Activated CD4-positive, alpha-beta memory T cell treated with anti-CD3 and anti-CD28 coated beads for 36 hours (primary cell): ENCODE measurements at places on chromosomes 11 and 22. TPM values are rescaled to one million over a fixed set of nuclear protein-coding genes. Genes with fewer than 3 reads are reported as not detected.
A peak's percentile ranks its signal among the peaks of the same experiment; 100 is the strongest.

BACE1 gene
- total RNA-seq = 1.8 TPM

TMEM25 gene
- total RNA-seq = 13.0 TPM

CHRDL2 gene
- total RNA-seq = not detected

IL18 gene
- not detected for total RNA-seq

VPS11 gene
- 19.2 TPM for total RNA-seq

TBX10 gene
- not detected for total RNA-seq

CACNA1I gene
- total RNA-seq = 0.36 TPM

FBXO3 gene
- 16.5 TPM for total RNA-seq

OR6T1 gene
- not detected for total RNA-seq

DGAT2 gene
- total RNA-seq = 3.1 TPM

CLDN5 gene
- 0.31 TPM for total RNA-seq

SHANK3 gene
- total RNA-seq = 0.07 TPM

MS4A3 gene
- not detected for total RNA-seq

CARD10 gene
- total RNA-seq = 0.12 TPM

TRABD gene
- total RNA-seq = 88.6 TPM

DNA sequence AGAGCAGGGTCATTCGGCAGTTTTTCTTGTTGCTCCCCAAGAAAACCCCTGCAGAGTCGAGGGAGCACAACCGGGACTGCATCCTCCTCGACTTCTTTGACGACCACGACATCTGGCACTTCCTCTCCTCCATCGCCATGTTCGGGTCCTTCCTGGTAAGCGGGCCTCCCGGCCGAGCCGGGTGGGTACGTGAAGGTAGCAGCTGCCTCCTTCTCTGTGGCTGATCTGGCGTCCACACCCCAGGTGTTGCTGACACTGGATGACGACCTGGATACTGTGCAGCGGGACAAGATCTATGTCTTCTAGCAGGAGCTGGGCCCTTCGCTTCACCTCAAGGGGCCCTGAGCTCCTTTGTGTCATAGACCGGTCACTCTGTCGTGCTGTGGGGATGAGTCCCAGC, 3.4 kb upstream of the TAGLN start:
- H3K27ac ChIP-seq = no peak overlapping the region
- H3K36me3 ChIP-seq = peaks cover 4% of the 10 kb centered on the region
- H3K4me1 ChIP-seq = no peaks in the 10 kb centered on the region
- no peak for DNase-seq
- no peaks in the 10 kb centered on the region for H3K27me3 ChIP-seq

GRCh38 chr11:124791626-124792341, 8.4 kb downstream of the MSANTD2 start:
- no peak overlapping the region for H3K4me3 ChIP-seq
- no peaks in the 10 kb centered on the region for H3K27me3 ChIP-seq
- H3K36me3 ChIP-seq = no peaks in the 10 kb centered on the region
- no peak for DNase-seq
- no peak overlapping the region for H3K27ac ChIP-seq

GRCh38 chr11:444396-445144, 2.8 kb upstream of the ANO9 start:
- H3K27me3 ChIP-seq = peaks cover 2% of the 10 kb centered on the region
- H3K36me3 ChIP-seq = no peaks in the 10 kb centered on the region
- no peak overlapping the region for H3K27ac ChIP-seq
- H3K4me3 ChIP-seq = no peak overlapping the region
- DNase-seq = no peak

- H3K4me3 ChIP-seq = no peak within 1 kb of the TSS
- DNase-seq = no peak
- no peak within 1 kb of the TSS for H3K27ac ChIP-seq
- H3K36me3 ChIP-seq = no peaks in the 10 kb centered on the region
Observed at GRCh38 chr11:77301510-77301909, at the start of gene GDPD4. TSS of gene GDPD4 (minus strand) at chr11:77301686. CDS start at chr11:77285137, 16,549 bp downstream.

GRCh38 chr11:115678942-115679341, 174.7 kb upstream of the CADM1 start:
- H3K27ac ChIP-seq = no peak overlapping the region
- no peaks in the 10 kb centered on the region for H3K36me3 ChIP-seq
- H3K4me1 ChIP-seq = no peaks in the 10 kb centered on the region
- peaks cover 11% of the 10 kb centered on the region for H3K27me3 ChIP-seq

- H3K4me3 ChIP-seq = no peak overlapping the region
- H3K27me3 ChIP-seq = no peaks in the 10 kb centered on the region
- H3K4me1 ChIP-seq = peaks cover 5% of the 10 kb centered on the region
Observed at GRCh38 chr11:46305295-46305694, 27.8 kb downstream of the CREB3L1 start.

- no peak overlapping the region for H3K4me3 ChIP-seq
- no peak for DNase-seq
- no peaks in the 10 kb centered on the region for H3K27me3 ChIP-seq
Observed at GRCh38 chr11:32962016-32962415, 53.7 kb upstream of the DEPDC7 start.

GRCh38 chr22:36197514-36198146, 4.0 kb downstream of the APOL4 start:
- peaks cover 3% of the 10 kb centered on the region for H3K27me3 ChIP-seq
- H3K27ac ChIP-seq = no peak overlapping the region

GRCh38 chr22:32333141-32333768, 24.4 kb upstream of the RFPL3 start:
- no peaks in the 10 kb centered on the region for H3K4me1 ChIP-seq
- peak; percentile 5 for DNase-seq
- H3K36me3 ChIP-seq = no peaks in the 10 kb centered on the region
- H3K4me3 ChIP-seq = no peak overlapping the region
- H3K27me3 ChIP-seq = peaks cover 20% of the 10 kb centered on the region

GRCh38 chr11:119525180-119525866, 102.4 kb upstream of the THY1 start:
- no peak overlapping the region for H3K27ac ChIP-seq
- DNase-seq = no peak
- no peaks in the 10 kb centered on the region for H3K4me1 ChIP-seq
- no peaks in the 10 kb centered on the region for H3K36me3 ChIP-seq

DNA sequence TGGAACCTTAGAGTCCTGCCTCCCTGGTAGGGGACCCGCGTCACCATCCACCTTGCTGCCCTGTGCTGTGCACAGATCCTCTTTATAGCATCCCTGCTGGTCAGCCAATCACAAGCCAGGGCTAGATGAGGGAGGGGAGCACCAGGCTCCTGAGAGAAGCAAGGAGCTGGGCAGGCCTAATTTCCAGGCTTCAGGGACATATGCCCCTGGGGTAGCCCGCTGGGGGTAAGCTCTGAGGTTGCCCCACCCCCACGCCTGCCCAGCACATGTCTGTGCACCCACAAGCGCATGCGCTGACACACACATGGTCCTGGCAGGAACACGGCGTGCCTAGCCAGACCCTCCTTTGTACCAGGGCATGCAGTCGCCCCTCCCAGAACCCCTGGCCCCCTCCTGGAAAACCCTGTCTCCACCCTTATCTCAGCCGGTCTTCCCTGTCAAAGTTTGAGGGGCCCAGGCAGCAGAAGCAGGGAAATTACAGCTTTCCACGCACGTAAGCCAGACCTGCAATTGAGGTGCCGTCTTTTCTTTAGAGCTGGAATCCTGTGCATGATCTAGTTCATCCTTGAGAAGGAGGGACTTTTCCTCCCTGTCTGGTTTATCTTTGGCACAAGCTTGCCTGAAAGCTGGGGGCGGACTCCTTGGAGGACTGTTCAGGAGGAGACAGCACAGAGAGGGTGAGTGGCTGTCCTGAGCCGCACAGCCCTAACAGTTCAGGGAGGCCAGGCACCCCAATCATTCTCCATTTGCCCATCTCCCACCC, 2.1 kb downstream of the SSTR3 start:
- peaks cover 4% of the 10 kb centered on the region for H3K36me3 ChIP-seq
- H3K27ac ChIP-seq = peak overlapping the region; percentile 13
- H3K4me3 ChIP-seq = no peak overlapping the region
- no peaks in the 10 kb centered on the region for H3K27me3 ChIP-seq
- no peak for DNase-seq
- H3K4me1 ChIP-seq = peaks cover 15% of the 10 kb centered on the region

DNA sequence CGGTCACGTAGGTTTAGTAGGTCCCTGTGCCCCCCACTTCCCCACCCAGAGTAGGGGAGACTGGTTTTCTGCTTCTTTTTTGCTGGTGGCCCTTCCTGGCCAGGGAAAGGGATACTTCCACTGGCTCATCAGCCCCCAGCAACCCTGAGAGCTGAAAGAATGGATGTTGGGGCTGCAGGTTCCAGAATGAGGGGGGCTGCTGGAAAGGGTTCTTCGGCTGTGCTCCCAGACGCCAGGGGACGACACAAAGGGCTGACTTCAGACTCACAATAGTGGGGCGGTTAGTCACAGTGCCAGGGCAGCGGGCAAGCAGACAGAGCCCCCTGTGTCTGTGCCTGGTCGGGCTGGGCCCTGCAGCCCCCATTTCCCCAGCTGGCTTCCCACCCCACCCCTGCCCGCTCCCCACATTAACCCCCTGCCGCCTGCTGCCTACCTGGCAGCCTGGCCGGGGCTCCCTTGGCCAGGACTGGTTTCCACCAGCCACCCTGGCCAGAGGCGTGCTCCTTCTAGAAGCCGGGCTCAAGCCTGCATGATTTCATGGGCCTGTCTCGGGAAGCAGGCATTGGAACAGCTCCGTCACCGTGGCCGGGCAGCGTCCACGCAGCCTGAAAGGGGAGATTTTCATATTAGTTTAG, 79.1 kb upstream of the WNT7B start:
- H3K27me3 ChIP-seq = no peaks in the 10 kb centered on the region
- H3K36me3 ChIP-seq = peaks cover 3% of the 10 kb centered on the region
- DNase-seq = no peak
- H3K4me1 ChIP-seq = peaks cover 47% of the 10 kb centered on the region
- H3K27ac ChIP-seq = peak overlapping the region; percentile 92

DNA sequence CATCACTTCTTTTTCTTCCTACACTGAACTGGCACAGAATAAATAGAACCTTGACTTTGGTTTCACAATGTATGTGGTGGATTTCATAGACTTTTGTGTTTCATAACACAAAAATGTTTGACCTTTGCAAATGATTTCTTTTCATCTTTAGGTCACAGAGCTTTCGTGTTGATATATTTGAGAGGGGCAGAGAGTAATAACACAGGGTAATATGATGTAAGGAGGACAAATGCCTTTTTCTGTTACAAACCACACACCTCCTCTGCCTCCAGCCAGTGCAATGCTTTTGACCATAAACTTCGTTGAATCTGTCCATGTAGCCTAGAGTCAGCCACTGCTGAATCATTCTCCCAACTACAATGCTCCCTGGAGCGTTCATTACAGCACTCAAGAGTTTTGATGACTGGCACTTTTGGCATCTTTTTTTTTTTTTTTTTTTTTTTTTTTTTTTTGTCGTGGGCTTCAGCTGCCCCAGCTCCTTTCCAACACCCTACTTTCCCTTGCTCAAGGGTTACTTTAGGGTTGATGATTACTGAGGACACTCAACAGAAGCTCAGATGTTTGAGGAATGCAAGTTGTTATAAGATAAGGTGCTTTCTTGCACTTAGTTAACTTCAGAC, 11.4 kb upstream of the CAT start:
- DNase-seq = no peak
- H3K36me3 ChIP-seq = no peaks in the 10 kb centered on the region
- no peaks in the 10 kb centered on the region for H3K4me1 ChIP-seq
- H3K4me3 ChIP-seq = no peak overlapping the region
- peaks cover 6% of the 10 kb centered on the region for H3K27me3 ChIP-seq

GRCh38 chr11:120568572-120569307, 57.2 kb downstream of the GRIK4 start:
- H3K27me3 ChIP-seq = peaks cover 29% of the 10 kb centered on the region
- H3K36me3 ChIP-seq = no peaks in the 10 kb centered on the region
- H3K4me1 ChIP-seq = peaks cover 5% of the 10 kb centered on the region

DNA sequence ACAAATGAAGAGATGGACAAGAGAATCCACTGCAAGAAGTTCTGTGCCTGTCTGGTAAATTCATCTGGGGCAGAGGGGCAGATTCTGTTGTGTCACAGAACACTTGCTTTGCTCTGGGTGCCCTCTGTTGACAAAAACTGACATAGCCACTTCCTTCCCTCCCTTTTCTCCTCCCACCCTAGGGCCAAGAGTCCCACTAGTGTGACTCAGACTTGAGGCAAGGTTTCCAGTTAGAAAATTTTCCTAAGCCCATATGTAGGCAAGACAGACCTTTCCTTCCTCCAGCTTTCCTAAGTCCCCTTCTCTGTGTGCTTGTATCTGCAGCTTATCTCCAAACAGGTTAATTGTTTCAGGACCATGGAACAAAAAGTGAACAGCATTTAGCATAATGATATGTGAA, 106.8 kb downstream of the RBFOX2 start:
- peaks cover 4% of the 10 kb centered on the region for H3K27me3 ChIP-seq
- peak; percentile 56 for DNase-seq
- H3K36me3 ChIP-seq = no peaks in the 10 kb centered on the region
- no peak overlapping the region for H3K27ac ChIP-seq

GRCh38 chr11:39960206-39960605, 1499.2 kb downstream of the LRRC4C start:
- DNase-seq = no peak
- no peak overlapping the region for H3K27ac ChIP-seq
- H3K4me3 ChIP-seq = no peak overlapping the region
- no peaks in the 10 kb centered on the region for H3K27me3 ChIP-seq
- no peaks in the 10 kb centered on the region for H3K4me1 ChIP-seq
- no peaks in the 10 kb centered on the region for H3K36me3 ChIP-seq
